ENCODE measurements at places on chromosomes 7 and 10.

GRCh38 chr7:15922002-15922401, 235.5 kb upstream of the MEOX2 start:
- no peak for DNase-seq

GRCh38 chr10:100775386-100775785, 30.0 kb downstream of the PAX2 start:
- no peak for DNase-seq

GRCh38 chr7:111113263-111114017, 22.5 kb downstream of the LRRN3 start:
- DNase-seq = no peak

DNA sequence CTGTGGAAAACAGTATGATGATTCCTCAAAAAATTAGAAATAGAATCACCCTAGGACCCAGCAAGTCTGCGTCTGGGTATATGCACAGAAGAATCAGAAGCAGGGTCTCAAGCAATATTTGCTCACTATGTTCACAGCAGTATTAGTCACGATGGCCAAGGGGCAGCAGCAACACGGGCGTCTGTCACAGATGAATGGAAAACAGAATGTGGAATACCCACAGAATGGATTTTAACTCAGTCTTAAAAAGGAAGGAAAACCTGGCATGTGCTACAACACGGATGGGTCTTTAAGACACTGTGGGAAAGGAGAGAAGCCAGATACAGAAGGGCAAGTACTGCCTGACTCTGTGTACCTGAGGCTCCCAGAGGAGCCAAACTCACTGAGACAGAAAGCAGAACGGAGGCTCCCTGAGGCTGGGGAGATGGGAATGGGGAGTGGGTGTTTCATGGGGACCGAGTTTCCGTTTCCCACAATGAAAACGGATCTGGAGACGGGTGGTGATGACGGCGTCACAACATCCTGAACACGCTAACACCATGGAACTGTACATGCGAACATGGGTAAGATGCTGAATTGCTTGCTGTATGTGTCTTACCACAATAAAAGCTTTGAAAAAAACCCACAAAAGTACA, 36.7 kb upstream of the INPP5A start:
- no peak for DNase-seq

Measured in activated CD4-positive, alpha-beta T cell treated with anti-CD3 and anti-CD28 coated beads, Interleukin-2, amount 10 ng/mL, durations not matched to agents 7 days and 5 days (primary cell).